ENCODE measurements at places on chromosomes 1 and 21. TPM values are rescaled to one million over a fixed set of nuclear protein-coding genes. Genes with fewer than 3 reads are reported as not detected.

DNA sequence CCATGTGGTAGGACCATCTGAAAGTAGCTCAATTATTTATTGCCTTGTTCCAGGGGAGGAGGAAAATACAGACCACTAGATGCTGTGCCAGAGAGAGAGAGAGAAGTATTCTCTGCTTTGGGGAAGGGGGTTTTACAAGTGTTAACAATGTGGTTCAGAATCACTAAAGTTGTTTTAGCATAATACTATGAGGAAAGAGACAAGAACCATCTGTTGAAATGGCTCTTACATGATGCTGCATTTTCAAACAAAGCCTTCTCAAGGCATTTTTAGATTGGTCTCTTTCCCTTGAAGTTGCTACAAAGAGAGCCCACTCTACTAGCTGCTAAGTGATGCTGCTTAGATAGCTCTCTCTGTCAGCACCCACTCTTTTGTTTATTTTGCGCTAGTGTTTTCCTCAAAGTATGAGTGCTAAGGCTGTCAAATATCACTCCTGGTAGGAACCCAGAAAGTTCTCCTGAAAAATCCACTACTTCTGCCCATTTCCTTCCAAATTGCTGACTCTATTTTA is 255.1 kb downstream of the NFIA start:
- no peak for DNase-seq

DNA sequence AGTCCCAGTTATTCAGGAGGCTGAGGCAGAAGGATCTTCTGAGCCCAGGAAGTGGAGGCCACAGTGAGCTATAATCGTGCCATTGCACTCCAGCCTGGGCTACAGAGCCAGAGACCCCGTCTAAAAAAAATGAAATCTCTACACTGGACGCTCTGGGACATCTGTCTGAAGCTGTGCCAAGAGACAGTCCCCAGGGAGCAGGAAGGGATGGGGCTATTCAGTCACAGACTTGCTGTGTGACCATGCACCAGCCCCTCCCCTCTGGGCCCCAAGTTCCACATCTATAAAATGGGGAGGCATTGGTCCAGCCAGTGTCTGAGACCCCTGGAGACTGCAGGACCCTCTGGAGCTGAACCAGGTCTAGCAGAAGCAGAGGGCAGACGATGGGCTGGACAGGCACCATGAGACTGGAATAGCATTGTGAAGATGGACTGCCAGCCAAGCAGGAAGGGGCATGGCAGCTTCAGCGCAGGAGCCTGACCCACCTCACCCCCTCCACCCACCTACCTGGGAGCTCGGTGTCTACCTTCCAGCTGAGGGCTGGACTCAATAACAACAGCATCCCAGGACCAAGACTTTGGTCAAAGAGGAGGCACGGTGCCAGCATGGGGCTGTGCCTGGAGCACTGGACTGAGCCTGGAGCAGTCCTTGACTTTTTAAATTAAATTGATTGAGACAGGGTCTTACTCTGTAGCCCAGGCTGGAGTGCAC is 1.4 kb downstream of the TMEM54 start:
- DNase-seq = peak; percentile 68

DNA sequence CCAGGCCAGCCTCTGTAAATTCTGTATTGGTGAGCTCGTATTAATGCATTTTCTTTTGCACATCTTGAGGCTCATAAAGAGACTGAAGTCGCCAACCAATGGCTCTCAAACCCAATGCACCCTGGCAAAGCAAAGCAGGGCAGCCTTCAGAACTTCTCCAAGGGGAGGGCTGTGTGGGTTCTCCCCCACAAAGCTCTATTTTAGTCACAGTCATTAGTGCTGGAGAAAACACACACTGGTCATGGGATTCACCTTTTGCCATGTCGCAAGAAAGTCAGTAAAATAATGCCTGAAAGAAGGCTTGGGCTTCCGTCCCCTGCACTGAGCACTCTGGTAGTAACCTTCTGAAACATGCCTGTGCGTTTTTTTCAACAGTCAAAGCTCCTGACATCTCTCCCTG is 26.3 kb upstream of the ATF3 start:
- DNase-seq = no peak

DNA sequence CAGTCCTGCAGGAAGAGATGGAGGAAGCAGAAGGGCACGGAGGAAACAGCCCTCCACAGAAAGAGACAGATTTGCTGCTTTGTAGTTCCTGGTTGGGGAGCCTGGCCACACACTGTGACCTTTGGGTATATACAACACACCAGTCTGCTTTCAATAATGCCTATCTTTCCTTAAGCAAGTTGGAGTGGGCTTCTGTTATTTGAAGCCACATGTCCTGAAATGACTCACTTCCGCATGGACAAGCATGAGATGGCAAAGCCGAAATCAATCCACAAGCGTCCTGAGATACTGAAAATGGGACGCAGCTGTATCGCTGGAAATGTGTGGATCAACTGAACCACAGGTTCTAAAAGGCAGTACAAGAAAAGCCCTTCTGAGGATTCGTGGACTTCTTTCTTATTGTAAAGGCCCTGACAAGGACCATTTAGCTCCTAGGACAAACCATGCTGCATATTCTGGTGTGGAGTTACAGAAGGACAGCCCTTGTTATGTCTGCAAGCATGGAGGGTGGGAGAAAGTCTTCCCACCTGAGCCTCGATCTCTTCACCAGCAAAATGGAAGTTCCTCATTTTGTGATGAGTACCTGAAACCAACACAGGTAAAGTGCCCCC is 22.7 kb upstream of the FHAD1 start:
- DNase-seq = no peak

GRCh38 chr1:204503122-204503912 is 8.7 kb upstream of the PIK3C2B start:
- DNase-seq = no peak

DNA sequence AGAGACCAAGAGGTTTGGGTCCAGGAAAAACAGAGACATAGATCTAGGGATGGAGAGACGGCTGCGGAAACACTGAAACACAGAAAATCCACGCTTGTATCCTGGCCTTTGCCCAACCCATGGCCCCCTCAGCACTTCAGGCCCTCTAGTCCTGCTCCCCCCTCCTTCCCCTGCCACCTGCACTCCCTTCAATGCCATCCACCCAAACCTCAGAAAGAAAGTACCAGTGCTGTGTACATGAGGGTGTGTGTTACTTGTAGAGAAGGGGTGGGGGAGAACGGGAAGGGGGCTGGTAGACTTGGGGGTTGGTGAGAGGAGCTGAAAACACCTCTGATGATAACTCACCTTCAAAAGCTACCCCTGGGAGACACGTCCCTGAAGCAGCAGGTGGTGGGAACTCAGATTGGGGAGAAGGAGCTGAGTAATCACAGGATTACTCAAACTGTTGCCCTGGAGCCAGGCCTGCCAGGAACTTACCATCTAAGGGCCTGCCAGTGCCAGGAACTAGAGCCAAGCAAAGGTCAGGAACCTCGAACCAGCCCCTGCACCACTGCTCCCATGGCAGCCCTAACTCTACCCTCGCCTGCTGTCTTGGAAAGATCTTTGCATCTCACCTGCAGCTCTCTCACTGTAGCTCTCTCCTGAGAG is 11.5 kb downstream of the RORC start:
- no peak for DNase-seq

GRCh38 chr1:88291611-88292354 is 392.3 kb upstream of the PKN2 start:
- no peak for DNase-seq

- no peak for DNase-seq
Measured at GRCh38 chr1:201061049-201061448, 37.5 kb upstream of the KIF21B start.

DNA sequence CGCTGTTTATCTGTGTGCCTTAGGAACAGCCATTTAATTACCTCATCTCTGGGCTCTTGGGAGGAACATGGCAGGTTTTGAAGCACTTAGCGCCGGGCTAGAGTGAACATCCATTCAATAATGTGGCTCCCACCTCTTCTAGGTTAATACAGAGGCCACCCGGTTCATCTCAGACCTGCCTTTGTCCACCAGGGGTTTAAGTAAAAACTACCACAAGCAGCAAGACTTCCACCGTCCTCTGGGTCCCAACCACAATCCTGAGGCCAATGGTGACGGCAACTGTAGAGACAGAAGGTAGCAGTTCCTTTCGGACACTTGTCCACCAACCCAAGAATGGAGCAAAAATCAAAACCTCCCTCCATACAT is 924 bp upstream of the DDOST start:
- DNase-seq = no peak

DNA sequence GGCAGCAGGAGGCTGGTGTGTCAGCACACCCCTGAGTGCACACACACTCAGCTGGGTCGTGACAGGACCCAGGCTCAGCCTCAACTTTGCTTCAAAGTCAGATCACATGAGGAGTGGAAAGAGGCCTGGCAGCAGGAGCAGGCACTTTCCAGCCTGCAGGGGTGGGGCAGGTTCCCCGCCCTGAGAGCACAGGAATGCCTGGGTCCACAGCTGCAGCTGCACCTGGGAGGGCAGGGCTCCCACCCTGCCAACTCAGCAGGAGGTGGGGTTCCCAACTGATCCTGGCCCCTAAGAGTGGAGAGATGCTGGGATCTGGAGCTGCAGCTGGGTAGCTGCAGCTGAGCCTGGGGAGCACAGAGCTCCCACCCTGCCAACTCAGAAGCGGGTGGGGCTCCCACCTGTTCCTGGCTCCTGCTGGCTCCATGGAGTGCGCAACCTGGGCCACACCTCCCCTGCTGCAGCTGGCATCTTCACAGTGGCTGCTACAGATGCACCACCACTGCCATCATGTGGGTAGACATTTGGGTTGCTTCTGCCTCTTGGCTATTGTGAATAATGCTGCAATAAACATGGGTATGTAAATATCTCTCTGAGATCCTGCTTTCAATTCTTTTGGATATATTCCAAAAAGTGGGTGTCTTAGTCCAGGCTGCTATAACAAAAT is 415.4 kb downstream of the TTLL7 start:
- DNase-seq = no peak

DNA sequence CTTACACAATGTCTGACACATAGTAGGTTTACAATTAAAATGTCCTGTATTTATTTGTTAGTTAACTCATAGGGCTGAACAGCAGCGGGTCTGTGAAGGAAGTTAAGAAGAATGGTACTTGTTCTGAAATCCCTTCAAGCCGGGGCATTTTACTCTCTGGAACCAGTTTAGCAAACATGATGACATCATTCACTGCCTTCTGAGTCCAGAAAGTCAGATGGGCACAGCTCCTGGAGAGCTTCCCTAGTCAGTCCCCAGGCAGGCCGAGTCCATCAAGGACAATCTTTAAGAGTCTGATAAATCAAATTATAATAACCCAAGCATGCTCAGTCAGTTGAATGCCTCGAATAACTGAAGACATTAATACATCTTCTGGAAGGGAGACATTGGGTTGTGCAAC is 125.4 kb upstream of the DAB1 start:
- DNase-seq = no peak

DNA sequence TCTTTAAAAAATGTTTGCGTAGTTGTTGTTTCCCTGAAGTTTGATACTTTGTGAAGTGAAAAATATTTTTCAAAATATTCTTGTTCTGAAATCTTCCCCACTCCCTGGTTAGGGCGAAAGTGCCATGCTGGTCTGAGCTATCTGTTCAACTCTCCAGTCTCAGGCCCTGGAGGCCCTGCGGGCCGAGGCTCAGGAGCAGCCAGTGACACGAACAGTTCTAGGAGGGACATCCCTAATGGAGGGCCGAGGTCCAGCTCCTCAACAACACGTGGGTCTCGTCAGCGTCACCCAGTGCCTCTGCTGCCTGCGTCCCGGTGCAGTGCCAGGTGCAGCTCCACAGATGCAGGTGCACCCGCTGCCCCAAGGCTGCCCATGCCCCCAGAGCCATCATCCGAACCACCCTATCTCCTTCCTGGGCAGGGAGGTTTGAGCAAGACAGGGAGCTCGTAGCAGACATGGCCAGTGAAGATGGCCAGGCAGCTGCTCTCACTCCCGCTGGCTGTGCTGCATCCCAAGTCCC is 69.7 kb upstream of the COL6A1 start:
- DNase-seq = no peak

DNA sequence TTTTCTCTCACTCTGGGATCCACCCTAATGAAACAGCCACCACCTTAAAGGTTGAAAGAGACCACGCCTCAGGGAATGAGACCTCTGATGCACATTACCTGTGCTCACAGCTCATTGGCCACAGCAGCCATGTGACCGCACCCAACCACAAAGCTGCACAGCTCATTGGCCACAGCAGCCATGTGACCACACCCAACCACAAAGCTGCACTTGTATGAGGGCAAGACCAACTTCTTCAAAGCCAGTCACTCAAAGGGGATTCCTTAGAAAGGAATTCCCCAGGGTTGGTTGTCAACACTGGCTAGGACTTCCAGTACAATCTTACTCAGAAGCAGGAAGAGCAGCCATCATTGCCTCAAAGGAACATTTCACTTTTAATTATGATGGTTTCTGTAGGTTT is 43.6 kb upstream of the PDE9A start:
- DNase-seq = no peak

DNA sequence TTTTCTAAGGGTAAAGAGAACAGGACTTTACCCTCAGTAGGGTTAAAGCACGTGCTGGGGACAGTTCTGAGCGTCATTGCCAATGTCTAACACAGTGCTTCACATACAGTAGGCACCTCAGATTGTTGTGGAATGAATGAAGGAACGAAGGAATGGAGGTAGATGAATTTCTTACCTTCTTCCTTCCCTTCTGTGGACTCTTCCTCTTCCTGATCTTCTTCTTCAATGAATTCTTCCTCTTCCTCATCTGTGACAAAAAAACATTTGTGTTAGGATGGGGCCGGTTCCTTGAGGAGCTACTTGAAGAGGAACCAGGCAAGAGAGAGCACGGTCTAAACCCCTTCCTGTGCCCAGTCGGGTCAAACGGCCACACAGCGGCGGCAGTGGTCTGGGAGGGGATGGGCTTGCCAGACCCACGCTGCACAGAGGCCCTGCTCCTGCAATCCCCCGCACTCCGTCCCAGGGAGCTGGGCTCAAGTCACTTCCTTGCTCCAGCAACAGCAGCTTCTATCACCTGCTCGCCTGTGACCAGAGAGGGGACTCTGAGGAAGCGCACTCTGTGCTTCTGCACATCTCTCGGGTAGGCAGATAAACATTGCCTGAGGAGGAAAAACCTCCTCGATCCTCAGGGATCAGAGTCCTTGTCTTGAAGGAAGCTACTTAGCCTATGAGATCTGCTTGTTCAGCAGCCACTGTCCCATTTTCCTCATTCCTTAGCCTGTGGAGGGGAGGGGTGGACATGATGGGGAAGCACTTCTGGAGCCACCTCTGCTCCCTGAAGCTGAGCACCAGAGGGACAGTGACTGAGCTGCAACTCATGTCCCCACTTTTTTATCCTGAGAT is 8.0 kb upstream of the SLC30A2 start:
- no peak for DNase-seq

DNA sequence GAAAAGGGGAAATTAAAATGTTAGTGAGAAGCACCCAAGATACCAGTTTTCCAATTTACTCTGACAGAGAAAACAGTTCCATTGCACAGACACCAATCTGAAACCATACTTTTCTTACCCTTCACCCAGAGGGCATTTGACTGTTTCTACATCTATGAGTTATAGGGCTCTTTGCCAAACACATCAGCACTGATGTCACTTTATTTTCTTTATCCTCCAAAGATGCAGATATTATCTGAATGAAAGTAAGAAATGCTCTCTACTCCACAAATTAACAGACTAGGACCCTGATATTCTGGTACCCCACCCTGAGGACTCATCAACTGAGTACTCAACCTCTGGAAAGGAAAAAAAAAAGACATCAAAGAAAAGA is 24.2 kb upstream of the PEX19 start:
- DNase-seq = no peak

The FMO2 gene
- 0.24 TPM for total RNA-seq

The NCAM2 gene
- 17.0 TPM for total RNA-seq

The LCE2B gene
- not detected for total RNA-seq

The PTPN22 gene
- total RNA-seq = not detected

The DMAP1 gene
- total RNA-seq = 29.1 TPM

The KRTAP10-5 gene
- not detected for total RNA-seq

The NEXN gene
- total RNA-seq = 47.6 TPM
